MCF 10A (cell line): ENCODE measurements at places on chromosomes 6 and 20.

GRCh38 chr20:40980106-40980827, 48.4 kb upstream of the TOP1 start:
- DNase-seq: no peak

GRCh38 chr20:13464702-13465101, 174.0 kb downstream of the TASP1 start:
- DNase-seq: peak; percentile 25

GRCh38 chr6:37686111-37686510, 11.6 kb downstream of the MDGA1 start:
- no peak for DNase-seq

DNA sequence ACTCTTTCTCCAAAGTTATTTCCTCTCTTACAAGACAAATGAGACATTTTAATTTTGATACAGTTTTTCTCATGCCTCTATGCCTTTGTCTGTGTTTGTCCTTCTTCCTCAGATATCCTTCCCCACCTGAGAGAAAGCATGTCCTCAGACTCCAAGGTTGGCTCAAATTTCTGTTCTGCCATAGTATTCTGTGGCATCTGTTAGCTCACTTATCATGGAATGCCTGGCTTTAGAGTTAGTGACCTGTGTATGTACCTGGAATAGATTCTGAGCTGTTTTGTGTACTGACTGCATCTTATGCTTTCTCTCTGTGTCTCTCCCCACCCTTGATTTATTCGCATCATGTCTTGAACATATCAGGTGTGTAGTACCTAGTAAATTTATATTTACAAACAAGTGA, 90.0 kb downstream of the CENPW start:
- no peak for DNase-seq

DNA sequence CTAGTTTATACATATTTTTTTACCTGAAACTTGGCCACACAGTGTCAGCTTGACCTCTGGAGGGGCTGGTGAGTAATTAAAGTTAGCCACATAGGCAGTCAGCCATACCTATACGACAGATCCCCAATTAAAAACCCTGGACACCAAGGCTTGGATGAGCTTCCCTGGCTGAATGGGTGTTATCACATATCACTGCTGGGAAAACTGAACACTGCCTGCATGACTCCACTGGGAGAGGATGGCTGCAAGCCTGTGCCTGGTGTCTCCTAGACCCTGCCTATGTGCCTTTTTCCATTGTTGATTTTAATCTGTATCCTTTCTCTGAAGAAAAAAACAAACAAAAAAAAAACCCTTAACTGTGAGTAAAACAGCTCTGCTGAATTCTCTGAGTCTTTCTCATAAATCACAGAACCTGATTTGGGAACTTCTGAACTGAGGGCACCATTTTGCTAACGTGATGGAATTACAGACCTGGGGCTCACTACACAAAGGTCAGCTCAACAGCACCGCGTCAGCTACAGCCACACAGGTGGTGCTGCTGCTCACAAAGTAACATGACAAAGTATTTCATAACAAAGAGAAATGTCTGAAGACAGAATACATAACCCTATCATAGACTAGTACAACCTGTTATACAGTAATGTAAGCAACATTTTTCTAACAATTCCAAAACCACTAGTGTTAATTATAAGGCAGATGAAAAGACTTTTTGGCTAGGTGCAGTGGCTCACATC, 97.0 kb downstream of the SLC23A2 start:
- DNase-seq: no peak

GRCh38 chr6:167984144-167984719, 13.2 kb upstream of the KIF25 start:
- no peak for DNase-seq

DNA sequence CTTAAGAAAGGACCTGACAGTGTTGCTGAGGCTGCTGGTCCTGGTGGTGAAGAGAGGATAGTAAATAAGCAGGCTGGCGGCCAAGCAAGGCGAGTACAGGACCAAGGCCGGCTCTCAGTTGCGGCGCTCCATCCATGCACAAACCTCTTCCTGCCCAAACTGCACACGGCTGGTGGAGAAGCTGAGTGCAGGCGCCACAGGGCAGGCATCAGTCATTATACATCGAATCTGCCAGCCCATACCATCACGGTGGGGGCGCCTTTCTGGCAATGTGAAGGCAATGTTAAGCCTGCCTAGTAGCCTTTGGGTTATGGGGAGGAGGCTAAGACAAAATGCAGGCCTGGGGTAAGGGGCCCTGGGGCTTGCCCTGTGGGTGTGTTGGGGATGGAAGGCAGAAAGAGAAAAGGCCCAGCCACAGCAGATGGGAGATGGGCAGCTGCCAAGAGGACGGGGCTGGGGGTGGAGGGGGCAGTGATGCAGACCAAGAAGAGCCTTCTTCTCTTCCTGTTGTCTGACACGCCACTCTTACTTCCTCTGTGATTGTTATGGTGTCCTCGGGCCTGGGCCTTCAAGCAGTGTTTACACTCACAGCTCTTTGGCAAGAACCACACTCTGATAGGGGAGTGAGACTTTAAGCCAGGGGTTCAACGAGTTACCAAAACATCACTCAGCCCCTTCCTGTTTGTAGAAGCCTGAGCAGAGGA, 20.3 kb upstream of the KCNK16 start:
- no peak for DNase-seq

- DNase-seq: no peak
Observed at GRCh38 chr20:22582964-22583772, 1.2 kb downstream of the FOXA2 start.

DNA sequence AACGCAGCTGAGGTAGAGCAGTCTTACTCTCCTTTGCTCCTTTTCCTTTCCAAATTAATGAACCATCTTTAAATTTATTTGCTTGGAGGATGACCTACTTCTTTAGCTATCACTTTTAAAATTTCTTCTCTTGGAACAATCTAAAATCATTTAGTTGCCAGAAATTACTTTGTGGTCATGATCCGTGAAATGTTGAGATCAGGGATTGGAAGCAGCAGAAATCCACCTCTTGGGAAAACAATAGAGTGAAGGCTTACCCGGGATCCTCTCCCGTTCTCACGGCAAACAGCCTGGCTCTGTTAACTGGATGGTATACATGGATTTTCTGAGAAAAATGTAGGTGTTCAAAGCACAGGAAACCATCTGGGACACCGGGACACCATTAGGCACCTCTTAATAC, 7.7 kb downstream of the AKAP12 start:
- DNase-seq: no peak

DNA sequence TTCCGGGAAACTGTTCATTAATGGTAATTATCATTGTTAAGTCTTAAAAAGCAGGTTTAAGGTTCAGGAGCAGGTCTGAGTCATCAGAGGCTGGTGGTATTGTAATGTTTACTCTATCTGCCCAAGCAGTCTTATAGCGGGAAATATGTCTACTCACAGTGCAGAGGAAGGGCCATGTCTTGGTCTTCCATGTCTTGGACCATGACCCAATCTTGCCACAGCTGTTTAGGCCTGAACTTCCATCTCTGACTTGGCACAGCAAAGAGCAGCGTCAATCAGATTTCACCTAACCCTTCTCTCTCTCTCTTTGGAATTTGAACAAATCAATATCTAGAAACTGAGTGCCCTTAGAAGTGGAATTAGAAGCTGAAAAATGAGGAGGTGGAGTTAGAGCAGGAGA, 25.8 kb downstream of the SLC2A12 start:
- peak; percentile 38 for DNase-seq

- no peak for DNase-seq
Observed at GRCh38 chr6:147159536-147160374, 44.5 kb upstream of the STXBP5 start.

DNA sequence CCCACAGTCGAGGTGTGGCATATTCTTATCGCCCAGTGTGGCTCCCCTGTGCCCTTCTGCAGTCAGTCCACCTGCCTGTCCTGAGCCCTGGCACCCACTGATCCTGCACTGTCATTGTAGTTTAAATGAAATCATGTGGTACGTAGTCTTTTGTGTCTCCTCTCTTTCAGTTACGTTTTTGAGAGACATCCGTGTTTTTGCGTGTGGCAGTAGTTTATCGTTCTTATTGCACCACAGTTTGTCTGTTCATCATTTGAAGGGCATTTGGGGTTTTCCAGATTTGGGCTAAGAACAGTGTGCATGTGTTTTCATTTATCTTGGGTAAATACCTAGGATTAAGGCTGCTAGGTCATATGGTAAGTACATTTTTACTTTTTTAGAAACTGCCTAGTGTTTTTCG, 49.3 kb downstream of the SPATA2 start:
- DNase-seq: no peak

- DNase-seq: no peak
Observed at GRCh38 chr6:7196019-7196402, 88.2 kb downstream of the RREB1 start.
